Cortex of kidney (tissue), 1 donor: ENCODE measurements at places on chromosomes 1 and 21.

- no peak for DNase-seq
Measured at GRCh38 chr1:56948403-56949023, 17.3 kb downstream of the C8B start.

DNA sequence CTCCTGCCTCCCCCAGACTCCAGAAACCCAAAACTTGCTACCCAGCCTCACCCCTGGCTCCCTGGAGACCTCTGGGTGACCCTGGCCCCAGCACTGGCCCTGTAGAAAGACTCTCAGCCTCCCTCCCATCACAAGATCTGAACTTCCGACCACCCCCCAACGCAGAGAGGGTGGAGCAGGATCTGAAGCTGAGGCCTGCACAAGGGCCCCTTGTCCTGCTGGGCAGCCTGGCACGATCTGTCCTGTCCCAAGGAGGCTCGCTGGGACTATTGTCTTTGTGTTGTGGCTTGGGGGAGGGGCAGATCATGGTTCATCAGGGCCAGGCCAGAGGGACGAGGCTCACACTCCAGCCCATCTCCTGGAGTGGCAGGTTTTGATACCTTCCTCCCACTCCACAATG, 20.0 kb downstream of the PHLDA3 start:
- no peak for DNase-seq

DNA sequence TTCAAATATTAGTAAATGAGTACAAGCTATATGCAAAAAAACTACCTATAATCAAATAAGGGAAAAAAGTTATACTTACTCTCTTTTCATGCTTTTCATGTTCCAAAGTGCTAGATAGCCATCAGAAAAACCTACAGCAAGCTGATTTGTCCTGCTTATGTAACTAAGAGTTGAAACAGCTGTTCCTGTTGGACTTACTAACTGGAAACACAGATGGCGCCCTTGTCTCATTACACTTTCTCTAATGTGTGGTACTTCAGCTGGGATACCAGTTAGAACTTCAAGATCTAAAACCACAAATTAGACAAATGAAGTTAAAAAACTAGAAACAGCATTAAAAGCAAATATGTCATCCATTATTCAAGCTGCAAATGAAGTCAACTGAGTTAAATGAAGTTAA, 24.3 kb downstream of the AHCTF1 start:
- DNase-seq: no peak

DNA sequence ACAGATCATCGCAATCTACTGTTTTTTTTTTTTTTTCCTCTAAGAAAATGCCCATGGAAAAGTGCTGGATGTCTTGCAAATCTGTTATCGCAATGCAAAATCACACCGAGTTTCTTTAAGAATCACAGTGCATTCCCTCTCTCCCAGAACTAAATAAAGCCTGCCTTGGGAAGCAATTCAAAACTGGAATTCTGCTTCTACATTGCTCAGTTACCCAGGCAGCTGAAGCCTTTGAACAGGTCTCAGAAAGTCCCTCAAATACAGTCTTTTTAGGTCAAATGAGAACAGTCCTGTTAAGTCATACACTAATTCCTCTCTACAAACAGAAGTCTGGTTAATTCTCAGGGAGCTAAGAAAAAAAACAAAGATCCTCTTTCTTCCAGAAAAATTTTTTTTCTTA, 46.3 kb downstream of the SLC30A10 start:
- no peak for DNase-seq

GRCh38 chr1:29458737-29459619, 222.7 kb downstream of the PTPRU start:
- no peak for DNase-seq

GRCh38 chr21:43985690-43986251, 26.3 kb upstream of the TRAPPC10 start:
- DNase-seq: no peak

GRCh38 chr1:36203554-36204346, 20.5 kb upstream of the THRAP3 start:
- DNase-seq: no peak

GRCh38 chr1:112304126-112304525, 91.9 kb upstream of the CTTNBP2NL start:
- DNase-seq: no peak

GRCh38 chr1:39960431-39960958, 5.5 kb downstream of the MFSD2A start:
- no peak for DNase-seq

DNA sequence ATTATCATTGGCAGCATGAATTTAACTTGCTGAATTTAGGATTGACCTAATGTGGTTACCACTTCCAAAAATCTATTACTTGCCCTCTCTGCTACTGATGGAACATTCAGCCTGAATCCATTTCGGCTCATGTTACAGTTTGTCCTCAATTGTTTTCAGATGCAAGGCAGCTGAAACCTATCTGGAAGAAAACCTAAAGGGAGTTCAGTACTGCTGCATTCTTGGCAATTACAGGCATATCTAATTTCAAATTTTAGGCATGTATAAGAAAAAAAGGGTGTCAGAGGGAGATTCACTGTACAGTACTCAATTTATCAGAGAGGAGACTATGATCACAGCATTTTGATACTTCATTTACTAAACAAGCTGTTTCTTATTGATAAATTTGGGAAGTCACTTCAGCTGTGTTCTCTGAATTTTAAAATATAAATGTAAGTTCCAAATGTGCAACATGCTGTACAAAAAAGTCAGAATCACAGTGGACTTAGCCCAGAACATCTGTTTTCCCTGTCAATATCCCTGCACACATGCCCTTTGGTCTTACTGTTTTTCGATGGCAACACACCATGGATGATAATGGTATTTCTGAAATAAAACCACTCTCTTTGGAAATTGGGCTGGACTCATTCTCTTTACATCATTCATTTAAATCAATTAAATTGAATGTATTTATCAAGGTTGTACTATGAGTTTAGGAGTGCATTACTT, 651.6 kb upstream of the ADGRL4 start:
- DNase-seq: no peak

DNA sequence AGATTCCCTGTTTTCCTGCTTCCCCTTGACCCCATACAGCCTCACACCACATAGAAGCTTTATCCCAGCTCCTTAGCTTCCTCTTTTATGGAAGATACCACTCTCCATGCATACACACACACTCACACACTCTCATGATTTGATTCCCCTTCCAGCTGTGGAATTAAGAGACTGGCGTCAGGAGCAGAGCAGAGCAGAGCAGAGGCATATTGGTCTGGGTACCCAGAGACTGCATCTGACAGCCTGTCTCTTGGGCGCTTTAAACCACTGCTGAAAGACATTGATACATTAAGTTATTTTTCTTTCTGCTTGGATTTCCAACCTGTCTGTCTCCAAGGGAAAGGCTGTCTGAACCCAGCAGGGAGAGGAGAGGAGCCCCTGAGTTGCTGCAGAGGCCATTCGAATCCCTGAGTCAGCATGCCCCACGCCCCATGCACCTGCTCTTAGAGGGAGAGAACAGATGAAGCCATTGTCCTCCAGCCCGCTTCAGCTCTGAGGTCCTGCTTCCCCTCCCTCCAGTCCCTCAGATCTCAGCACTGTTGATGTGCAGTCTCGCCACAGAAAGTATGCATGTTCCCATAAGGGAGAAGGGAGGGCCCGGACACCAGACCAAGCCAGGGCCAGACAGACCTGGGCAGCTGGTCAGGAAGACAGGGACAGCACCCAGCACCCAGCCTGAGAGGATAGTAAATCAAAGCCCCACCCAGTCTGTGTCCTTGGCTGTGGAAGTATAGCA, 66.7 kb upstream of the GJB5 start:
- DNase-seq: no peak

DNA sequence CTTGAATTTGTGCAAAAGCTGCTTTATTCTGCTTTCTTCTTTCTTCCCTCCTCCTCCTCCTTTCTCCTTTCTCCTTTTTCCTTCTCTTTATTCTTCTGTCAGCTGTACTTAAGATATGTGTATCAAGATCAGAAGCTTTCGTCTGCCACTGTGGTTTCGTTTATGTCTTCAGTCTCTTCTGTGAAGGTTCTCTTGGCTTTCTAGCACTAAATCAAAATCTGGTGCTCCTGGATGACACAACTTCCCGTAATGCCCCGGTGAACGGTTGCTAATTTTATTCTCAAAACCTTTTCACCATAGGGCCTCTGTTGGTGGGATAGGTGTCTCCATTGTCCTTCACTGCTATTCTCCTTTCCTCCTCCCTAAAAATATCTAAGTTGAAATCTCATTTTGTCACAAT, 5.0 kb downstream of the ATF6 start:
- no peak for DNase-seq

- DNase-seq: no peak
Measured at GRCh38 chr1:245118806-245119205, 36.0 kb upstream of the KIF26B start.

DNA sequence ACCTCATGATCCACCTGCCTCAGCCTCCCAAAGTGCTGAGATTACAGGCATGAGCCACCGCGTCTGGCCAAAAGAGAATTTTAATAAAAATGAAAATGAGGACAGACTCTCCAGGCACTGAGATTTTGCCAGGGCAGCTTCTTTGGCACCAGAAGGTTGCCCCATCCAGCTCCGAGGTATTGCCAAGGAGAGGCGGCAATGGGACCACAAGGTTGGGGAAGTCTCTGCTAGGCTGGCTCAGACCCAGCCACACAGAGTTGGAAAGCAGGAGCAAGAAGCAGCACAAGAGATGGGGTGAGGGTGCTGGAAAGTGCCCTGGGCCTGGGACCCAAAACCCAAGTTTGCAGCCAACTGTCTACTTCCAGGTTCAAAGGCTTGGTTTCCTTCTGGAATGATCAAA, 200.9 kb downstream of the HHIPL2 start:
- DNase-seq: no peak

- no peak for DNase-seq
Measured at GRCh38 chr1:243917177-243917862, 67.3 kb upstream of the AKT3 start.

GRCh38 chr1:70486676-70487458, 75.8 kb downstream of the CTH start:
- no peak for DNase-seq

- no peak for DNase-seq
Measured at GRCh38 chr1:3954170-3955169, 54.4 kb upstream of the C1orf174 start.

GRCh38 chr1:205481218-205481617, 23.3 kb upstream of the CDK18 start:
- DNase-seq: no peak

GRCh38 chr1:27403931-27404330, 11.5 kb downstream of the GPR3 start:
- no peak for DNase-seq

GRCh38 chr1:167679714-167680113, 42.1 kb upstream of the MPZL1 start:
- no peak for DNase-seq

GRCh38 chr21:41361786-41362604, at the start of gene MX2:
Gene MX2, plus strand, starts transcription at chr21:41362027. Its CDS starts 14,880 bp downstream, at chr21:41376907.
- no peak for DNase-seq

- DNase-seq: no peak
Measured at GRCh38 chr1:116916533-116917445, 7.1 kb downstream of the PTGFRN start.

GRCh38 chr1:226510453-226510852, 38.1 kb upstream of the STUM start:
- DNase-seq: no peak

GRCh38 chr1:217369271-217369981, 261.5 kb downstream of the GPATCH2 start:
- no peak for DNase-seq

DNA sequence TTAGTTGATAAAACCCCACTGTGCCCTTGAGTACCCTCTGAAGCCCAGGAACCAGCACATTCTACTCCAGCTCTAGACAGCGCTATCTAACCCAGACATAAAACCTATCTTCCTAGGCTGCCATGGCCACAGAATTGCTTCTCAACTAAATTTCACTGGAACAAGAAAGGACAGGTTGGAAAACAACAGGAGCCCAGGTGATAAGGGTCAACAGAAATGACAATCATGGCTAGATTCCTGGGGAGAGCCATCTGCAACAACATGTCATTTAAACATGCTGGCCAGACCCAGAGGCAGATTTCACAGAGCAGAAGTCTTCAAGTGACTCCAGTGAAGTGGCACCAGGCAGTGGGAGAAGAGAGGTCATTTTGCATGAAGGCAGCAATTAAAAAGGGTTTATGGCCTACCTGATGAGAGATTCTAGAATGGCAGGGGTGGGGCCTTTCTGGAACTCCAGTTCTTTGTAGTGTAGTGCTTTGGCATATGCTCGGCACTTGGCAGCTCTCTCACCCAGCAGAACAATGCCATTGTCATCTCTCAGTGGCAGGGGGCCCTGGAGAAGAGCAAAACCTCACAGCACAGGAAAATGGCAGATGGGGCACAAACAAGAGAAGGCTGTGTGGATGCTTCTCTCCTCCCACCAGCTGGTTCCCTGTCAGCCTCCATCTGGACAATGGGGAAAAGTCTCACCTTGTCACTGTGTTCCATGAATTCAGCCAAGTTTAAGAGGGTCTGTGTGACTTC, 9.9 kb downstream of the ANGPTL7 start:
- no peak for DNase-seq

DNA sequence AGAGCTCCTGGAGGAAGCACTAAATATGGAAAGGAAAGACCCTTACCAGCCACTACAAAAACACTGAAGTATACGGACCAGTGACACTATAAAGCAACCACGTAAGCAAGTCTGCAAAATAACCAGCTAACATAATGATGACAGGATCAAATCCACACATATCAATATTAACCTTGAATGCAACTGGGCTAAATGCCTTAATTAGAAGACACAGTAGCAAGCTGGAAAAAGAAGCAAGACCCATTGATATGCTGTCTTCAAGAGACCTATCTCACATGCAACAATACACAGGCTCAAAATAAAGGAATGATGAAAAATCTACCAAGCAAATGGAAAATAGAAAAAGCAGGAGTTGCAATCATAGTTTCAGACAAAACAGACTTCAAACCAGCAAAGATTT, 31.0 kb downstream of the C1orf185 start:
- no peak for DNase-seq

DNA sequence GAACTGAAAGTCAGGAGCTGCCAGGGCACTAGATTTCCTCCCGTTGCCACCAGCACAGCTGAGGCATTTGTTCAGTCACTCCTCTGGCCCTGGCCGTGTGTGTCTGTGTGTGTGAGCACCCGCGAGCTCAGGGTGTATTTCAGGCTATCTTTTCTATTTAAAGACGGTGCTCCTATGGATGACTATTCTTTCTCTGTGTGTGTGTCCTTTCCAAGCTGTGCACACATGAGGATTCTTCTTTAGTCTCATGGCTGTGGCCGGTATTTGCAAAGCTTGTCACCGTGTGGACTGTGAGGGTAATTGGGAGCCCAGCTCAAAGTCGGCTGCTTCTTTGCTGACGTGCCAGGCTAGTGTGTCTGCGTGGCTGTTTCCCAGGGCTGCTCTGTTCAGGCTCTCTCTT, 3.0 kb upstream of the KCND3 start:
- no peak for DNase-seq

- DNase-seq: no peak
Measured at GRCh38 chr1:79530055-79530454, 523.5 kb upstream of the ADGRL4 start.

GRCh38 chr1:225146478-225146877, 217.0 kb downstream of the DNAH14 start:
- no peak for DNase-seq

GRCh38 chr21:39106881-39107462, 76.3 kb downstream of the PSMG1 start:
- DNase-seq: no peak
